ENCODE measurements at places on chromosomes 3 and 15.

GRCh38 chr15:40867199-40867598 lies 6.8 kb downstream of the RHOV start:
- DNase-seq: no peak

- no peak for DNase-seq
Observed at GRCh38 chr3:23994244-23994569, 49.1 kb downstream of the NR1D2 start.

DNA sequence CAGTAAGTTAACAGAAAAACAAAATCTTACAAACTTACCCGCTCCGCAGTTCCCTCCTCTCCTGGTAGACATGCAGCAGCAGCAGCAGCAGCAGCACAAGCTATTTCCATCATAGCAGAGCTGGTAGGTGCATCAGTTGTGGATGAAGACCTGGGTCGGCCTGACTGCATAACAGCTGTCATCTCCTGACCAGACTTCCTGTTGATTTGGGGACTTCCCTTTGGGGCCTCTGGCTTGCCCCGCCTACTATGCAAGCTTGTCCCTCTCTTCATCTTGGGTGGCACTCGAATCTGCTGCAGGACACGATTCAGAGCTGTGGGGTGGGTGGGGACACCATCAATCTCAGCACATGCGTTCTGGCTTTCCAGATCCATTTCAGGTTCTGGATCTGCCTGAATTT lies 65.7 kb downstream of the TMCC1 start:
- DNase-seq: no peak

GRCh38 chr3:72903004-72903403 lies 15.2 kb downstream of the GXYLT2 start:
- DNase-seq: peak; percentile 68

- DNase-seq: peak; percentile 44
Observed at GRCh38 chr15:32790352-32790999, 72.7 kb downstream of the GREM1 start.

DNA sequence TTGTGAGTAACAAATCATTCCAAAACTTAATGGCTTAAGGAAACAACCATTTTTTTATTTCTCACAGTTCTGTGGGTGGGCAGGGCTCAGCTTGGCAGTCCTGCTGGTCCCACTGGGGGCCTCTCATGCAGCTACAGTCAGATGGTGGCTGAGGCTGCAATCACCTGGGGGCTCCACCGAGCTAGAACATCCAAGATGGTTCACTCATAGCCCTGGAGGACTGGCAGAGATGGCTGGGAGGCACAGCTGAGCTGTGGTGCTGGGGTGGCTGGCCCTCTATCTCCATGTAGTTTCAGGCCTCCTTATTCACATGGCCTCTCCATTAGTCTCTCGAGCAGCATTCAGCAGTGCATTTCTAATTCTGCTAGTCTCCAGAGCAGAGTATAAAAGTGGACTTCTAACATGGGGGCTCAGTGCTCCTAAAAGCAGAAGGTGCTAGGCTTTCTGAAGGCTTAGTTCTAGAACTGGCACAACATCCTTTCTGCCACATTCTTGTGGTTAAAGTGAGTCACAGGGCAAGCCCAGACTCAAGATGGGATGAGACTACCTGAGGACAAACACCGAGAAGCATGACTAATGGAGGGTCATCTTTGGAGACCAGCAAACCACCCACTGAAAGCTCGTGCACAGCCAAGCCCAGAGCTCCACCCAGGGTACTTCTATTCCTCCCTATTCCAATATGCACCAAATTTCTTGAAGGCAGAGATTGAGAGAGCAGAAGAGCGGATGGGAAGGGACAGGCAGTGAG lies 6.3 kb downstream of the CAV3 start:
- peak; percentile 97 for DNase-seq

DNA sequence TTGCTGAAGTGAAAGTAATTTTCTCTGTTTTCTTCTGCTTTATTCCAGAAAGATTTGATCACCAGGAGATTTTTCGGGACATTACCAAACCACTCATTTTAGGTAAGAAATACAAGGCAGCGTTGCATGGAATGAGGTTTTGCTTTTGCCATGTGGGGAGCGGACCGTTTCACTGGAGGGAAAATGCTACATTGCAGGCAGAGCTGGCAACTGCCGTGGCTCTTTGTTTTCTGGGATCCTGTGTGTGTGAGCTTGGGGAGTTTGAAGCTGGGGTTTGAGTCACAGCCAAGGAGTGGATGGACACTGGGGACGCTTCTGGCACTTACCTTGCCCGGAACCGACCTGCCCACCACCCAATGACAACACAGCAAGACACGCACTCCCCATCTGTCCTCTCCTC lies 109.9 kb downstream of the APBA2 start:
- no peak for DNase-seq

- DNase-seq: no peak
Observed at GRCh38 chr15:69643476-69643875, 190.9 kb downstream of the RPLP1 start.

GRCh38 chr3:8256441-8257071 lies 245.1 kb upstream of the LMCD1 start:
- no peak for DNase-seq

GRCh38 chr3:129023909-129024308 lies 22.8 kb downstream of the EFCC1 start:
- peak; percentile 21 for DNase-seq

DNA sequence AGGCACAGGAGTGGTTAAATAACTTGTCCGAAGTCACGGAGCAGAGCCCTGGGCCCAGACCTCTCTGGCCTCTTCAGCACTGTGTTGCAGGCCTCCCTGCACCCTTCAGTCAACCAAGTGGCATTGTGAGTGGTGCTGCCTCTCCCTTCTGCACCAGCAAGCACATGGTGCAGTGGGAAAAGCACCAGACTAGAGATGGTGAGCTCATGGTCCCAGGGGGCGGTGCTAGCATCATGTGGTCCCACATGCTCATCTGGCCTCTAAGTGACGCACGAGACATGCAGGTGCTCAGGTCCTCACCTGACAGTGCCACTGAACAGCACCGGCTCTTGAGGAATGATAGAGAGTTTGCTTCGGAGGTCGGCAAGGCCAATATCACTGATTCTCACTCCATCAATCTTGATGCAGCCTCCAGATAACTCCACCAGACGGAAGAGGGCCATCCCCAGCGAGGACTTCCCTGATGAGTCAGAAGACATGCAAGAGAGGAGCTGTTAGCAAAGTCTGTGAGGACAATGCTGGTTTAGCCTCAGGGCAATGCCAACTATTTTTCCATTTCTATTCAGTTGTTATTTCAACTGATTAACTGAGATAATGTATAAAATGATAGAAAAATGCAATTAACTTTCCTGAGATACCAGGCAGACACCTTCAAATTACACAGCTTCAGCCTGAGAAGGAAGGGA lies 53.1 kb upstream of the PARL start:
- peak; percentile 33 for DNase-seq

DNA sequence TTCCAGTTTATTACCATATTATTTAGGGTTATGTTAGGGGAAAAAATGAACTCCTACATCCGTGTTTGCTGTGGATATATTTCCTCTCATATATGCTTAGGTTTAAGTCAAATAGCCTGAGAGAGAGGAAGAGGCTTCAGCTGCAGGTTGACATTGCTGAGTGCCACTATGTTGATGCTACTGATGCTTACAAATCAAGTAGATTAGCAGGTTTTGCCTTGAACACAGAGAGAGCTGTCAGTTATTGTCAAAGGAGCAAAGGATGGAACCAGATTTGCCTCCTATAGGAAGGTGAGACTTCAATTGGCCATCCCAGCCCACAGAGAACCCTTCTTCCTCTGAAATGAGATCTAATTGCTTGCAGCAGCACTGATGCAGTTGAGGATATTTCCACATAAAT lies 339.2 kb downstream of the CADM2 start:
- no peak for DNase-seq

GRCh38 chr15:70579766-70580165 lies 183.6 kb downstream of the UACA start:
- DNase-seq: no peak

- DNase-seq: no peak
Observed at GRCh38 chr15:67156426-67156825, 91.0 kb downstream of the SMAD3 start.

- no peak for DNase-seq
Observed at GRCh38 chr15:67267440-67267839, 12.9 kb downstream of the IQCH start.

GRCh38 chr3:127180859-127181258 lies 12.1 kb upstream of the PRR23E start:
- no peak for DNase-seq

DNA sequence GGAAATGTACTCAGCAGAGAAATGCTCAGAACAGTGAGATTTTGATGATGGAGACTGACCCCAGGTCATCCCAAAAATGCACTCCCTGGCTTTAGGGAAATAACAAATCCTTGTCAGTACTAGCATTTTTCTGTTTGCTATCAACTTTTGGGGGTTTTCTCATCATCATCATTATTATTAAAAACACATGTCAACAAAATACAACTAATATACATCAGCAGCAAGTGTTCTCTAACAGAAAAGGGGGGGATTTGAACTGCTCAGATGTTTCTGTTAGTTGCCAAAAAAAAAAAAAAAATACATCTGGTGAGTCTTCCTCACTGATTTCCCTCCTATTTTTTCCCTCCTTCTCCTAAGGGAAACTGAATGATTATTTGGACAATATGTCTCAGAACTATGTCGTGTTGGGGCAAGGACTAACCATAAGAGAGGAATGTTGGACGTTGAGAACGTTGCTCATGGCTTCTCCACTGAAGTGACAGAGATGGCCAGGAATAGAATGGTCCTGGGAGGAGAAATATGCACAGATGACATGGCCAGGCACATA lies 230.0 kb upstream of the MCTP2 start:
- no peak for DNase-seq

DNA sequence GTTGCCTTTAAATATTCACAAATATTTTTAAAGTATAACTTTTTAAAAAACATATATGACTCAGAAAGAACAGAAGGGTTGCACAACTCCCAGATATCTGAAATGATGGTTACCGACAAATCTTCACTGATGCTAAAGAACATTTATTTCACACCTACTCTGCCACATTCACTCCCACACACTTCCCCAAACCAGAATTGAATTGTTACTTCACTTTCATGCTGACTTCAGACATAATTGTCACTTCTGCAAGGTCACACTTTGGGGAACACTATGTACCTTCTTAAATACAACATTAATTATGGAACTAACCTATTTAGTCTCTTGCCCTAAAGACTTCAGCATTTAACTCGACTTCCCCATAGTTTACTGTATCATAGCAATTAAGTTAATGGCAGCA lies 795.1 kb downstream of the FHIT start:
- no peak for DNase-seq

- peak; percentile 40 for DNase-seq
Observed at GRCh38 chr15:83310521-83311456, 26.3 kb upstream of the BNC1 start.

GRCh38 chr15:101059381-101060341 lies 140.5 kb downstream of the LRRK1 start:
- no peak for DNase-seq

GRCh38 chr3:150613709-150614480 lies 10.8 kb downstream of the SELENOT start:
- no peak for DNase-seq

DNA sequence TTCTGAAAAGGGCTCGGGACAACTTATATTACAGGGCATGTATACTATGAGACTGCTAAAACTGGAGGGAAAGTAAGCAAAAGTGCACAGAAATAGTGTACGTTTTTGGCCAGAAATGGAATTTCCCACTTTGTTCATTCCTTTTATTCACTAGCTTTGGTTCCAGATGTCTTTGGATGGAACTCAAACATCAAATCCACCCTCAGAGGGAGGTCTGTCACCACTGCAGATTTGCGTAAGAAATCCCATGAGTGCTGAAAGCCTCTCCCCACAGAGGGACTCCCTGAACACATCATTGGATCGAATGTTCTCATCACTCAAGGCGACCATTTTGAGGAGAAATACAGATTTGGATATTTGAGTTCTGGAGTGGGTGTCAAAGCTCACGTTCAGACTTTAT lies 71.6 kb downstream of the FEM1B start:
- DNase-seq: no peak

GRCh38 chr15:55683376-55683775 lies 59.6 kb downstream of the PRTG start:
- DNase-seq: no peak

GRCh38 chr3:152879130-152879789 lies 44.3 kb downstream of the P2RY1 start:
- DNase-seq: no peak

GRCh38 chr15:70855764-70856163 lies 1.8 kb upstream of the LARP6 start:
- no peak for DNase-seq

DNA sequence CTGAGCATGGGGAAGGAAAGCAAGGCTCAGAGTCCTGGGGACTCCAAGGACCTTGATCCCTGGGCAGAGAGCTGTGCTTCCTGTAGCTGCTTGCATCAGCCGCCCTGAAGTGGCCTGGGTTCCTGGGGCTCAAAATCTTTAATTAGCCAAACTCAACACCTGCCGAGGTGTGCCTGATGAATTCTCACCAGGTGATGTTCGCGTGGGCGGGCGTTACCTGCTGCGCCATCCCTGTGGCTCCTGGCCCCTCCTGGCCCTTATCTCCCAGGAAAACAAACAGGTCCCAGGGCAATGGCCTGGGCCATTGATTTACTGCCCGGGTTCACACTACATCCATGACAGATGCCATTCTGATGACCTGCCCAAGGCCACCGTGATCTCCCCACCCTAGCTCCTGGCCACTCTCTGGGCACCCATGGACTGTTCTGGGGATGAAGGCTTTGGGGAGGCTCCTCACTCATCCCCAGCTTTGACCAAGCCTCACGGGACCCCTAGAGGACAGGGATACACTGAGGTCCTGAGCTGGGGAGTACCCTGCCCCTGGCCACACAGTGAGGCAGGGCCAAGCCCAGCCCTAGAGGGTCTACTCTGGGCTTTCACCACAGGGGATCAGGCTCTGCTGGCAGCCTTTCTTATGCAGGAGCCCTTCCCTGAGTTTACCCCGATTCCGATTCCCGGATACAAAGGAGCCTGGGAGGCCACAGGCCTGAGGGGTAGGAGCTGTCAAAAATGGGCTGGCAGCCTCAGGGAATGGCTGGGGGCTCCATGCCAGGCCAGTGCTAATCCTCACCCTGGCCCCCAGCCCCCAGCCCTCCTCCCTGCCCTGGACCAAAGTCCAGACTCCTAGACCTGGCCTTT lies 5.7 kb downstream of the SLC38A3 start:
- no peak for DNase-seq

GRCh38 chr3:52146811-52147210 lies 7.4 kb downstream of the POC1A start:
- no peak for DNase-seq

DNA sequence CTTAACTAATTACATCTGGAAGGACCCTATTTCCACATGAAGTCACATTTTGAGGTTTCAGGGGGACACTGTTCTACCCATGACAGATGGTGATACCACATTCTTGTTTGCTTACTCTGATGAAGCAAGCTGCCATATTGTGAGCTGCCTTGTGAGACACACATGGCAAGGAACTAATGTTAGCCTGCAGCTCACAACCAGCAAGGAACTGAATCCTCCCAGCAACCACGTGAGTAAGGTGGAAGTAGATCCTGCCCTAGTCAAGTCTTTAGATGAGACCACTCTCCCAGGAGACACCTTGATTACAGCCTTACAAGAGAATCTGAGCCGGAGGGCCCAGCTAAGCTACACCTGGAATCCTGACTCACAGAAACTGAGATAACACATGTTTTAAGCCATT lies 160.1 kb downstream of the PDE8A start:
- DNase-seq: peak; percentile 2

Measured in kidney tubule cell (primary cell).